M059J (cell line): ENCODE measurements at places on chromosomes 1 and 21. TPM values are rescaled to one million over a fixed set of nuclear protein-coding genes. Genes with fewer than 3 reads are reported as not detected.

Gene SMPDL3B
- 0.10 and 1.1 TPM in 2 replicates for total RNA-seq

GRCh38 chr21:16195538-16195910 is 465.7 kb downstream of the USP25 start:
- peak; percentile 51 for DNase-seq

Gene AGO4
- 3.4 and 7.1 TPM in 2 replicates for total RNA-seq

DNA sequence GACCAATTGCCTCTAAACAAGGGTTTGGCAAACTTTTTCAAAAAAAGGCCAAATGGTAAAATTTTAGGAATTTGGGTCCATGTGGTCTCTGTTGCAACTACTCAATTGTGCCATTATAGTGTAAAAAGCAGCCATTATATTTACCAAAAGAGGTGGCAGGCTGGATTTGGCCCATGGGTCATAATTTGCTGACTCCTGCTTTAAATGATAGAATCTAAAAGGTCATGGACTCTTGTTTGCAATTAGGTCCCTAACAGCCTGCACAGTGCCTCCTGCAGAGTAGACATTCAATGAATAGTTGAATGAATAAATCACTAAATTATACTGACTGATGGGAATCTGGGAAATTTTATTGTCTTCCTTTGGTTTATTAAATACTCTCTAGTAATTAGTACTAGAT is 6.2 kb downstream of the BECN2 start:
- DNase-seq: no peak

Gene SLC2A5
- total RNA-seq: 4.2 and 7.1 TPM in 2 replicates

Gene MX2
- total RNA-seq: 346 and 370 TPM in 2 replicates

- no peak for DNase-seq
These were observed 4.4 kb downstream of the CCN1 start for GRCh38 chr1:85584923-85585322.

Gene C8A
- not detected in 2 replicates for total RNA-seq

- no peak for DNase-seq
These were observed 10.4 kb upstream of the AHCYL1 start for GRCh38 chr1:109974191-109974590.

- DNase-seq: no peak
These were observed 9.7 kb downstream of the EIF3I start for GRCh38 chr1:32231843-32232432.

DNA sequence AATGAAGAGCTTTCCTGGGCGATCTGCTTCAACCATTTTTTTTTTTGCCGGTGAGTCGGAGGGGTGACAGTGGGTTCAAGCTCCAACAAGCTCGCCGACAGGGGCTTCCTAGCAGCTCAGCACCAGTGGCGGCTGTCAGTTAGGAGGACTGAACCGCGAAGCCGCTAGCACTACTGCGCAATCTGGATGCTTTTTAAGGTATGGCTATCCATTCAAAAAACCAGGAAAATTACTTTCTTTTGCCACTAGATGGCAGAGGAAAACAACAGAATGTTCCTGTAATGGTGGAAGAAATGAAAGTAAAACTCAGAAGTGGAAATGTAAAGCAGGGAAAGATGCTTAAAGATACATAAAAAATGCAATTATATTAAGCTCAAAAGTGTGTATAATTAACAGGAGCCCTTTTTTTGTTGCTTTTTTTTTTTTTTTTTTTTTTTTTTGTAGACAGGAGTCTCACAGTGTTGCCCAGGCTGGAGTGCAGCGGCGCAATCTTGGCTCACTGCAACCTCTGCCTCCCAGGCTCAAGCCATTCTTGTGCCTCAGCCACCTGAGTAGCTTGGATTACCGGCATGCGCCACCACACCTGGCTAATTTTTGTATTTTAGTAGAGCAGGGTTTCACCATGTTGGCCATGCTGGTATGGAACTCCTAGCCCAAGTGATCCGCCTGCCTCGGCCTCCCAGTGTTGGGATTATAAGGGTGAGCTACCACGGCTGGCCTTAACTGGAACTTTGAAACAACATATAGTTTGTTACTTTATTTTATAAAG is 8.5 kb downstream of the KYAT3 start:
- peak; percentile 65 for DNase-seq

- DNase-seq: no peak
These were observed 12.8 kb downstream of the ZNF678 start for GRCh38 chr1:227576189-227576588.

Gene VHLL
- not detected in 2 replicates for total RNA-seq
